CD4-positive, CD25-positive, alpha-beta regulatory T cell (primary cell): ENCODE measurements at places on chromosomes 7 and 10. TPM values are rescaled to one million over a fixed set of nuclear protein-coding genes. Genes with fewer than 3 reads are reported as not detected.

FAM25C gene
- total RNA-seq = not detected

CTAGE15 gene
- total RNA-seq = 1.2 TPM

ABCC2 gene
- total RNA-seq = 3.6 TPM

RAMP3 gene
- total RNA-seq = not detected

EN2 gene
- total RNA-seq = not detected

CDC14C gene
- not detected for total RNA-seq

C10orf105 gene
- total RNA-seq = 0.52 TPM

CPXM2 gene
- not detected for total RNA-seq

CLCN1 gene
- not detected for total RNA-seq

MTPN gene
- total RNA-seq = 106 TPM

GRCh38 chr7:80923211-80923612 lies 4.4 kb upstream of the SEMA3C start:
- no peak for DNase-seq

- no peak for DNase-seq
Observed at GRCh38 chr7:20507157-20507556, 108.3 kb upstream of the ABCB5 start.

DNA sequence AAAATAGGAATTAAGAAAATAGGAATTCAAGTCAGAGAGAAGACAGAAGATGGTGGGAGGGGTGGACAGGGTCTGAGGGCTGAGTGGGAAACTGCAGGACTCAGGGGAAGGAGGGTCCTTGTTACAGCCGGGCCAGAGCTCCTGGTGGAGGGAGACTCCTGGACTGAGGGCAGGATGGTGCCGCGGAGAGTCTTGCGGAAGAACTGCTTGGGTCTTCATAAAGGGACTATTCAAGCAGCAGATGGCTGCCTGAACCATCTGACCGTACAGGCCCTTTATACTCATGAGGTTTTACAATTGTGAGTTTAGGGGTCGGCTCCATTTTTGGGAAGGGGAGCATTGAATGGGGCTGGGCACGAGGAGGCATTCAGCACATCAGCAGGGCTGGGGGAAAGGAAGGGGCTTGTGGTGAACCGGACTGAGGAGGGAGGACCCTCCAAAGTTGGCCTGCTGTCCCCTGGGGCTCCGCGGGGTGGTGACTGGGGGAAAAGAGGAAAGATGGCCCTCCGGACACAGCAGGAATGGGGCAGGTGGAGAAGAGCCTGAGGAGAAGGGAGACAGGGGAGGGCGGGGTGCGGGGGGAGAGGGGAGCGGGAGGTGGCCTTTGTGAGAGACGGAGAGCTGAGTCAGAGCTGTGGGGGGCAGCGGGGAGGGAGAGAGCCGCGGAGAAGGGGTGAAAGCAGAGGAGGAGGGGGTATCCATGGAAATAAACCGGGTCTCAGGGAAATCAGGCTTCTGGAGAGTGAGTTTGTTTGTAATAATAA lies 1.5 kb downstream of the FAM131B start:
- DNase-seq = no peak

DNA sequence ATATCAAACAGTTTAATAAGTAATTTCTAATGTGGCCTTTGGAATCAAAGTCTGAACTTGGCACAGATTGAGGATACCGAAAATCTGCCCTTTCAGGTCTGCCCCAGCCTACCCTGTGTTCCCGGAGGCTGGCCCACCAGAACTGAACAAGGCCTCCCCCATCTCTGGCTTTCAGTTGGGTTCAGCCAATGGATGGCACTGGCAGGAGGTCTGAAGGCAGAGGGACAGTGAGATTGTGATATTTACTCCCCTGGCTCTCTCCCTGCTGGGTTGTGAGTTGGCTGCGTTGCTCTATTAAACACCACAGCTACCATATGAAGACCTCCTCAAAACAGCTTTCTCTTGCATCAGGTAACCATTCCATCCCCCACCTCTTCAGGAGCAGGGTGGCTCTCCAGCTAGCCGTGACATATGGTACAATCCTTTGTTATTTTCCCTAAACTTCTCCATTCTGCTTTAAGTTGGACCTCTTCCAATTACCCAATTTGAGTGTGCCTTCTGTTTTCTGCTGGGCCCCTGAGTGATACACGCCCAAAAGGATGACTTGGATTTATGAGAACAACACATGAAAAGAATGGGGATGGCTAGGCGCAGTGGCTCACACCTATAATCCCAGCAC lies 28.1 kb downstream of the DNMBP start:
- DNase-seq = no peak

DNA sequence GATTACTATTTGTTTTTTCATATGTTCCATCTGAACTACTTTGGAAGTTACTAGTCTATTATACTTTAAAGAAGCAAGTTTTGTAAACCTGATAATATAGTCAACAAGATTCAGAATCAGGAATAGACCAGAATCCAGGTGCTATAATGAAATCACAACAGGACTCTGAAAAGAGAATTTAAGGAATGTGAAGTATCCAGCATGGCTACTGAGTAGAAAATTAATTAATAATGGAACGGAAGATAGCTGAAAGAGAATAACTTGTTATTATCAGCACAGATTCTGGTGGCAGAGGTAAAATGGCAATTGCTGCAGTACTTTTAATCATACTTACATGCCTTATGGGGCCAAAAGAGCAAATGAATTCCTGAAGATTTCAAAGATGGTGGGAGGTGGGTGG lies 43.1 kb upstream of the CHCHD3 start:
- DNase-seq = no peak

DNA sequence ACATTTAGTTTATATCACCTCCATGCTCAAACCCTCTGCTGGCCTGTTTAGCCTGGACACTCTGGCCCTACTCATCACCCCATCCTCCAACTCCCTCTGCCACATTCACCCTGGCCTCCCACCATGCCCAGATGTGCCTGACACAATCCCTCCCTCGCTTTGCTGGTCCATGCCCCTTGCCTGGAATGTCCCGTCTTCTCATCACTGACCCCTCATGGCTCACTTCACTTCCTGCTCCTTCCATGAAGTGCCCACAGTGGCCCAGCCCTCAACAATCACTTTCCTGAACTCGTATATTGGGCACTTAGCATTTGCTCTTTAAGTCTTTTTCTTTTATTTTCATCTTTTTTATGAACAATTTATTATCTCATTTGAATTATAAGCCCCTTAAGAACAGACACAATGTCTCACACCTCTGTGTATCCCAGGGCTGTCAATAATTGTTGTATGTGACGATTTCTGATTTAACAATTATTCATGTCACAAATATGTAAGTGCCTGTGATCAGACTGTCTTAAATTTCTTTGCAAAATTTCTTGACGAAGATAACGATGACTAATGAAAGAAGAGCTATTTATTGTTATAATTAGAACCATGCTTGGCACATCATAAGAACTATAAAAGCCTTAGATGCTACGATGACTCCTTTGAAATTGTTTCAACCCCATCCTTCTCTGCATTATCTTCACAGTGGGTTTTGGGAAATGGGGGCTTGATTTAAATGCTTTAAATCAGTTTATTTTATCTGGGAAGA lies 209.9 kb upstream of the YAE1 start:
- no peak for DNase-seq

GRCh38 chr7:39465055-39465929 lies 100.9 kb upstream of the YAE1 start:
- DNase-seq = no peak

GRCh38 chr10:28744069-28744768 lies 66.9 kb downstream of the BAMBI start:
- DNase-seq = no peak

DNA sequence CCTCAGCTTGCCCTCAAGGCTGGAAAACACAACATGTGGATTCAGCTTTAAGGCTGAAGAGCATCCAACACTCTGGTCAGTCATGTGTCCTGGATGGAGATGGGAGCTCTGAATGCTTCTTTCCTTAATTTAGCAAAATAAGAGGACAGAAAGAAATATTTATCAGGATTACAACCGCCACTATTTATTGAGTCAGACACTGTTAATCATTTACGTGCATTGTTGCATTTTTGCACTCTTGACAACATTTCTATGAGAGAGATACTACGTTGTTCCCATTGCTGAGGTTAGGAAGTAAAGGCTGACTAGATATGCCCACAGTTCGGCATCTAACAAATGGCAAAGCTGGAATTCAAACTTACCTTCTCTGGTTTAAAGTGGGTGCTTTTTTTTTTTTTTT lies 101.8 kb upstream of the KMT2C start:
- no peak for DNase-seq

GRCh38 chr7:85564861-85565260 lies 378.0 kb upstream of the SEMA3D start:
- DNase-seq = no peak

- DNase-seq = no peak
Observed at GRCh38 chr7:9217204-9217603, 783.8 kb downstream of the NXPH1 start.

DNA sequence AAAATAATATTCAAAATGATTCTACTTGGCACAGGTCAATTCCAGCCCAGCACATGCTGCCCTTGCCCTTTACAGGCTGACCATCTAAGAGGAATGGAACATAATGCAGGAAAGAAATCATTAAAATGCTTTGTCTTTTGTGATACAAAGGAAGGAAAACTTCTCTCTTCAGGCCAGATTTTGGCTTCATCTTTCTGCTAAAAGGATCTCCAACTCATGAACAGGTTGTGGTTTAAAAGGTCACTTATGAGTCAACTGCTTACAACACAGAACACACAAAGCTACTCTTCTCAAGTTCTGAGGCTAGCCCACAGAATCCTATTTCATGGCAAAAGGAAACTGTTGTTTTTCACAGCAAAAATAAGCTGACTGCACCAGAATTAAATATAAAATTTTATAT lies 197.1 kb downstream of the DOCK4 start:
- DNase-seq = no peak

GRCh38 chr7:46544396-46545008 lies 623.4 kb upstream of the IGFBP3 start:
- no peak for DNase-seq

DNA sequence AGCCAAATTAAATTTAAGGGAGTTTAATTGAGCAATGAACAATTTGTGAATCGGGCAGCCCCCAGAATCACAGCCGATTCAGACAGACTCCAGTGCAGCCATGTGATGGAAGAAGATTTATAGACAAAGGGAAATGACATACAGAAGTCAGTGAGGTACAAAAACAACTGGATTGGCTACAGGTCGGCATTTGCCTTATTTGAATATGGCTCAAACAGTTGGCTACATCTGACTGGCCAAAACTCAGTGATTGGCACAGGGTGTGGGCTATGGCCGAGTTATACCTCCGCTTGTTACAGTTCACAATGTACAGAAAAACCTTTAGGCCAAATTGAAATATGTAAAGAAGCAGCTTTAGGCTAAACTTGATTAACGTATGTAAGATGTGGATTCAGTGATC lies 30.8 kb upstream of the EIF4H start:
- no peak for DNase-seq

- DNase-seq = no peak
Observed at GRCh38 chr7:107396081-107396480, 73.8 kb upstream of the GPR22 start.

DNA sequence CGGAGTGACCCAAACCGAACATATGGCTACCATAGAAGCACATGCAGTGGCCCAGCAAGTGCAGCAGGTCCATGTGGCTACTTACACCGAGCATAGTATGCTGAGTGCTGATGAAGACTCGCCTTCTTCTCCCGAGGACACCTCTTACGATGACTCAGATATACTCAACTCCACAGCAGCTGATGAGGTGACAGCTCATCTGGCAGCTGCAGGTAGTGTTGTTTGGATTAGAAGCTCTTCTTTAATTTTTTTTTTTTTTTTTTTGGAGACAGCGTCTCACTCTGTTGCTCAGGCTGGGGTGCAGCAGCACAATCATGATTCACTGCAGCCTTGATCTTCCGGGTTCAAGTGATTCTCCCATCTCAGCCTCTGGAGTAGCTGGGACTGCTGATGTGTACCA lies 45.8 kb downstream of the NRF1 start:
- DNase-seq = no peak

DNA sequence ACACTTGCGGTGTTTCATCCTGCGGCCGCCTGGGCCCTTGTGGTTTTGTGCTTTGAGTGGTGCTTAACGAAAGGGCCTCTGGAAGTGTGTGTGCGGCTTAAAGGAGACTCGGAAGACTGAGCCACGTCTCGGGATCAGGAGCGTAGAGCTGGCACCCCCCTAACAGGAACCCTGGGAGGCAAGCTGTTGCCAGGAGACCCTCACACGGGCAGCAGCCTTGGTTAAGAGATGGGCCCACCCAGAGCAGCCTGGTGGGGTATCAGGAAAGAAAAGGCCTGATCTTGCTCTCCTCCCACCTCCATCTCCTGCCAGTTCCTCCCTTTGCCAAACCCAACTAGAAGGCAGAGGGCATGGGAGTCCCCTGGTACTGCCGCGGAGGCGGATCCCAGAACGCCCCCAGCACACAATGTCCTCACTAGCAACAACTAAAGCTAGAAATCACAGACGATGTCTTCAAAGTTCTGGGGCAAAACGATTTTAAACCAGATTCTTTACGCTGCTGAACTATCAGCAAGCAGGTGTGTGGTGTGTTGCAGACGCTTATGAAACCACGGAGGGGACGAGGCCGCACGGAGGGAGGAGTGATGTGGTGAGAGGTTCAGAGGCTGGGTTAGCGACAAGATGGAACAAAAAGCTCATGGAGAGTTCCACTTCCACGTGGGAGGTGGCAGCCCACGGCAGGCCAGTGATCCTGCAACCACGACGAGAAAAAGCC lies 67.0 kb upstream of the INPP5A start:
- no peak for DNase-seq

DNA sequence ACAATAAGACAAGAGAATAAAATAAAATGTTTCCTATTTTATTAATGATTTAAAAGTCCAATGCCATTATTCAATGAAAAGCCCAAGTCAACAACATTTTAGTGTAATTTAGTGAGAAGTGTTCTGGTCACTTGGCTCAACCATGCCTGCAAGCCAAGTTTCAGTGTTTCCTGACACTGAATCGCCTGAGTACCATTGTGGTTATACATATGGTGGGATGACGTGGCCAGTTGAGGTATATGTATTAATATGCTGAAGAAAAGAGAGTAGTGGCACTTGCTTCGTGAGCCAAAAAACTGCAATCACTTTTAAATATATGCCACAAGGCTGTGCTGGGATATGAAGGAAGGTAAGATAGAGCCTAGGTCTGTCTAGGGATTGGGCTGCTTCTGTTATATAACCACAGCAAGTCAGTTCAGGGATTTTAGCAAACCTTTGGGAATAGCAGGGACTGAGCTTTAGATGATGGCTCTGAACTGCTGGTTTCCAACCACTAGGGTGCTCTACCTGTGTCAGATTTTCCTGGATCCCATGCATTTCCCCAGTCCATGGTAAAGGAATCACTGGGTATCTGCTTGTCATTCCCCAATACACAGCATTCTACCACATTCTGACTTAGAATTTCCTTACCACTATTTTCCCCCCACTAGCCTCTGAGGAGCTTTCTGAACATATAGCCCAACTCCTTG lies 214.0 kb upstream of the PRPS1L1 start:
- DNase-seq = no peak
